ENCODE measurements at places on chromosomes 16 and 17.

DNA sequence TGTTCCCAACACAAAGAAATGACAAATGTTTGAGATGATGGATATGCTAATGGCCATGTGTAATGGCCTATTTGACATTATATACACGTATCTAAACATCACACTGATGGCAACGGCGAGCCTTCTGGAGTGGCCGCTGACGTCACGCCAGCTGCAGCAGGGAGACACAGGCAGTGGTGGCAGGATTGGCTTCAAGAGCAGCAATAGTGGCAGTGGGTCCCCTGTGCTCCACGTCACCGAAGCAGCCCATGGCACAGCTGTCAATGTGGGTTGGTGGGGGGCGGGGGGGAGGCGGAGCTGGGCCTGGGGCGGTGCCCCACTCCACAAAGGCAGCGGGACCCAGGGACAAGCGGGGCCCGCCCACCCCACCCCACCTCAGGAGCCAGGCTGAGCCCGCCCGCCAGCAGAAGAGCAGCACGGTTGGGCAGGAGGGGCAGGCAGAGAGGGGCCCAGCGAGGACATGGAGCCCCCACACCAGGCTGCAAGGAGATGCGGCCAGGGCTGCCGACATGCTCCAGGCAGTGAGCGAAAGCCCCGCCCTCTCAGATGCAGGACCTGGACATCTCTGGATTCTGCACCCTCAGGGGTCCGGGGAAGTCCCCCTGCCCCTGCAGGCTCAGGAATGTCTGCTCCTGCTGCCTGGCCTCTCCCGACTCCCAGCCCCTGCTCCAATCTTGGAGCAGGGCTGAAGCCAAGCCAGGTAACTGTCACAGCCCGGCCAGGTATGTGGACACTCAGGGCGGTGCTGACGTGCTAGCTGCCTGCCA is 64.6 kb downstream of the USP32 start:
- no peak for DNase-seq

DNA sequence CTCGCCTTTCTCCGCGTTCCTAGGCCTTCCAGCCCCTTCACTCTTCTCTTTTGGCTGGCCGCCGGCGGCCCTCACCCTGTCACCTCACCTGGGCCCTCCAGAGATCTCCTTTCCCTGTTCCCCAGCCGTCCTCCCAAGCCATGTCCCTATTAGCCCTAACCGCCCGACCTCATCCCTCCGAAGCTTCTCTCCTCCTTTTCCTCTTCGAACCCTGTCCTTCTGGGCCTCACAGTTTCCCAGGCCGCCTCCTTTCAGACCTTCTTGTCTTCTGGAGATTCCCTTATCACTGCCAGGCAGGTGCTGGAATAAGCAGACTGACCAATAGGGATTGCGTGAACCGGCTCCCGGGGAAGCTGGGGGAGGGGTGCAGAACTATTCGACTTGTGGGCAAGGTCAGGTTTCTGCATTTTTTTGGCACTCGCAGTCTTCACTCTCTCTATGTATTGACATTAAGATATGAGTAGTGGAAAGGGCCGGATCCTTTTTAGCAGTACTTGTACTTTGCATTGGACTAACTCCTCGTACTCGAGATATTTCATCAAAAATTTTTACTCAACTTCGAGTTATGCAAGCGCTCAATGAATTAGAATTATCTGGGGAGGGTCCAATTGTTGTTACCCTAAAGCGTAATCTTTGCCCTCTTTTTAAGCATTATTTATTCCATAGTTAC is 690 bp downstream of the RHOT1 start:
- DNase-seq, result no peak

GRCh38 chr16:50955311-50955710 is 195.8 kb downstream of the SALL1 start:
- no peak for DNase-seq

DNA sequence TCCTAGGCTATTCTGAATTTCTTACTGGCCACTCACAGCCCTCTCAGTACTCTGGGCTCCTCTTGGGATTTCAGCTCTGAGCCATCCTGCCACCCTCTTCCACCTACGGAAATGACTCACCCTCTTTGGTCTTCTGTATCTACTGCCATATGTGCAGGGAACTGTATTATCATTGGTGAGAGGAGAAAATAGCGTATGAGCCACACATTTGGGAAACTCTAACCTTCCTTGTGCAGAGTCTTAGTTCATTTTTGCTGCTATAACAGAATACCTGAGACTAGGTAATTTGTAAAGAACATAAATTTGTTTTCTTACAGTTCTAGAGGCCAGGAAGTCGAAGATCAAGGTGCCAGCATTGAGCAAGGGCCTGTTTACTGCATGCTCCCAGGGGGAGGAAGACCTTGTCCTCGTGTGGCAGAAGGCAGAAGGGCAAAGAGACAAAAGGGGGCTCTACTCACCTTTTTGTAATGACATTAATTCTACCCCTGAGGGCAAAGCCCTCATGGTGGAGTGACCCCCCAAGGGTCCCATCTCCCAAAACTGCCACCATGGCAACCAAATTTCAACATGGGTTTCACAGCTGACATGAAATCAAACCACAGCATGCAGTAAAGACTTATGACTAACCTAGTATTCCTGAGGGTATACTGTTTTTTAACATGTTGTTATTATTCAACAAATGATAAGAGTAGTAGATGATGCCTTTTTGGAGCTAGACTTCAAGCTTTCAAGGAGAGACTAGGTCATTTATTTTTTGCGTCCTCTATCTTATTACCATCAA is 191.8 kb downstream of the PRKCA start:
- DNase-seq, result no peak

GRCh38 chr16:52460639-52461178 is 86.2 kb downstream of the TOX3 start:
- no peak for DNase-seq

DNA sequence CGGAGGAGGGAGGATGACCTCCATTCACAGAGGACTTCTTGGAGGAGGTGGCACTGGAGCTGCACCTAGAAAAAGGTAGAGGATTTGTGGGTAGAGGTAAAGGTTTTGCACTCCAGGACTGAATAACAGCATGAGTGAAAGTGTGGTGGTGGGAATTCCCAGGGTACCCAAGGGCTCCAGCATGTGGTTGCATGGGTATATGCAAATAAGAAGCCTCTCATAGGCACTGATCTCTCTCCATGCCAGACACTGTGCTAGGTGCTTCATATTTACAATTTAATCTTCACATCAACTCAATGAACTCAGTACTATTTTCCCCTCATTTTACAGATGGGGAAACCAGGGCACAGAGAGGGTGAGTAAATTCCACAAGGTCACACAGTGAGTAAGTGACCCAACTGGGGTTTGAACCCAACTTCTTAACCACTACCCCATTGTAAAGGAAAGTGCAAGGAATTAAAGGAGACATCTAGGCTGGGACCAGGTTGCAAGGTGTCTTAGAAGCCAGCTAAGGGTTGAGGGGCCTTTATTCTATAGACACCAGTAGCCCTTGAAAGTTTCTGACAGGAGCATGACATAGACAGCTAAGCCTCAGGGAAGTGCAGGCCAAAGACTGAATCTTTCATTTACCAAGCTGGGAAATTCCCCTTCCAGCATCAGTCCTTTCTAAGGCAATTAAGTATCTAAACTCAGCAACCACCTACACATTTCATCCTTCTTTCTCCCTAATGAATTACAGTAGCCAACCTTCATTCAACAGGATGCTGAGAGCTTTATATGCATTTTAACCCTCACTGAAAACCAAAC is 21.3 kb downstream of the SCNN1B start:
- DNase-seq, result no peak

DNA sequence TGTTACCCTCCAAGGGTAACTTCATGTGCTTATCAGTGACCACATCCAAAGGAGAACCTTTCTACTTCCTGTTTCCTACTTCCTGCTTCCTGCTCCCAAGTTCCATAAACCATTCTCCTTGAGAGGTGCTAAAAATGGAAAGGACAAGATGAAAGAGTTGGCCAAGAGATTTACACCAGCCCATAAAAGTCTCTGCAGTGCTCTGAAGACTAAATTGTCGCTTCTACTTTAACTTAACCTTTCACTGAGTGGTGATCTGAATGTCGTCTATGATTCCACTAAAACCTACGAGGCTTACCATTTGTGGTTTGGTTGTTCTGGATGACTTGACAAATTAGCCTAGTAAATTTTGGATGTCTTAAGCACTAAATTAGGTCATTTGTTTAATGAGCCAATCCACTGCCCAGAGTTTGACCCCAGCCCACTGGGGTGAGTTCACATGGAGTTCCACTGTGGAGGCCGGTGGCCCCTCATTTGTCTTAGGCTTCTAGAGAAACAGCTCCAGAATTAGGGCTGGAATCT is 333.1 kb downstream of the FOXL1 start:
- no peak for DNase-seq

DNA sequence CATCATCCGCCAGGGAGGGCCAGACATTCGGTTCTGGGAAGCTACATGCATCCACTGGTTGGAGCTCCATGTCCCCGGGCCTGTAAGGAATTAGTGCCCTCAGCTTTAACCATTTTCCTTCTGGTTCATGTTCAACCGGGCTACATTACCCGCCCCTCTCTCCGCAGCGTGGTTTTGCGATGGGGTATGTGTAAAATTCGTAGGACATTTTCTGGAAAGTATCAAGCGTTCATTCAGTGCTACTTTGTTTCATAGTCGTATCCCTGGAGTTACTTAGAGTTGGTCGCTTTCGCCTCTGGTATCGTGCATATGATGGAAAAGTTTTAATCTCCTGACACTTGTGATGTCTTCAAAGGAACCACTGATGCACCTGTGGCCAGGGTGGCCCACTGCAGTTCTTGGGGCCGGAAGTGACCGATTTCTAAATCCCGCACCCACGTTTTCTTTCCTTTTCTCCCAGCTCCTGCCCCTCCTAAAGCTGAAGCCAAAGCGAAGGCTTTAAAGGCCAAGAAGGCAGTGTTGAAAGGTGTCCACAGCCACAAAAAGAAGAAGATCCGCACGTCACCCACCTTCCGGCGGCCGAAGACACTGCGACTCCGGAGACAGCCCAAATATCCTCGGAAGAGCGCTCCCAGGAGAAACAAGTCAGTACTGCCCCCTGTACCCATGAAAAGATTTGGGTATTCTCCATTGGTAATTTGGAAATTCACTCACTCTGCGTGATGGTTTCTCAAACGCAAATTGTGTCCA is 637 bp downstream of the RPL23A start:
- no peak for DNase-seq

GRCh38 chr17:82086941-82087906 is 10.8 kb downstream of the FASN start:
- DNase-seq, result no peak
